H7 (cell line): ENCODE measurements at places on chromosomes 5 and 9. TPM values are rescaled to one million over a fixed set of nuclear protein-coding genes. Genes with fewer than 3 reads are reported as not detected.

- DNase-seq = no peak
These were observed 22.3 kb downstream of the CTXN3 start for GRCh38 chr5:127671218-127671617.

GRCh38 chr9:94065535-94065961 is 18.7 kb upstream of the PTPDC1 start:
- peak; percentile 71 for DNase-seq

GRCh38 chr9:95626885-95627558 is 110.3 kb upstream of the PTCH1 start:
- DNase-seq = no peak

The CDC20B gene
- total RNA-seq = not detected in 2 replicates

GRCh38 chr5:55495216-55495615 is 39.5 kb downstream of the PLPP1 start:
- no peak for DNase-seq

The PTBP3 gene
- total RNA-seq = 57.5 and 109 TPM in 2 replicates

The PLCXD3 gene
- total RNA-seq = 0.18 and 0.38 TPM in 2 replicates

DNA sequence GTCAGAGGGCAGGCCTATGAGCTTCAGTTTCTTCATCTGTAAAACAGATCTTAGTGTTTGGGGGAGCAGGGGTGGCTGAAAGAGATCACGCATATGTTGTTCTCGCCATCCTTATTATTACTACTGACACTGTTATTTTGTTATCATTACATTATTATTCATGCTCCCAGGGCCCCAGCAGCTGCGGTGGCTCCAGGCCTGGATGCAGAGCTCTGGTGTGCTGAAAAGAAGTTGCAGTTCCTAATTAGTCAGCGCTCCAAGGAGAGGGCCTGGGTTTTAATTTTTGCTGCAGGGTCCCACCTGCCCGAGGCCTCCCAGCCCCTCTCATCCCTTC is 19.5 kb downstream of the CXXC5 start:
- DNase-seq = no peak

DNA sequence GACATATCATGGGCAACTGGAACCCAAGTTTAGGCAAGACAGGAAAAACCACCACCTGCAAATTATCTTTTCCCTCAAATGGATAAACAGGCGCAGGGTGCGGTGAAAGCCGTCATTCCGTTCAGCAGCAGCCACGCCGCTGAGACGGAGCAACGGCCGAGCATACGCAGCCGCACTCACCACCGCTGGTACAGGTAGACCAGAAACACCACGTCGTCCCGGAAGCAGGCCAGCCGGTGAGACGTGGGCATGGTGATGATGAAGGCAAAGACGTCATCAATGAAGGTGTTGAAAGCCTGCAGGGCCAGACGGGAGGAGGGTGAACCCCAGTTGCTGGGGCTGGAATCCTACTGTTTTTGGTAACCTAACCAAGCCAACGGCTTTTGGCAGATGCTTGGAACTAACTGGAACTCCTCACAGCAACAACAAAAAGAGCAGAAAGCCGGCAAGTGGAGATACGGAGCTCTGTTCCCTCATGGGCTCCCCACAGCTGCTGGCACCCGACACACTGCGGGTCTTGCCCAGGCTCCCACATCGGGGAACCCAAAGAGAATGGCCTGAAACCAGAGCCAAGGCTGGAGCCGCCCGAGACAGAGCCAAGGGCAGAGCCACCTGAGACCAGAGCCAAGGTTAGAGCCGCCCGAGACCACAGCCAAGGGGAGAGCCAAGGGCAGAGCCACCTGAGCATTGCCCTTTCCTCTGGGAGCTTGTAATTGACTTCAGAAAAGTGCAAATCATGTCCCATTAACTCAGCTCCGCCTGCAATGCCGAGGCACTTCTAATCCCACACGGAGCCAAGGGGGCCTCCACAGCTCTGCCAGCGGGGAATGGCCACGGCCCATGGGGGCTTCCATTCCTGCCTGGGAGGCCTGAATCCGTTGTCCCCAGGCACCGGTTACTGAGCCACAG is 24.2 kb downstream of the CLPTM1L start:
- DNase-seq = no peak

- peak; percentile 8 for DNase-seq
These were observed 1771.7 kb upstream of the CDH9 start for GRCh38 chr5:28809811-28810750.

The TAF1L gene
- total RNA-seq = not detected in 2 replicates

GRCh38 chr5:16902846-16903245 is 33.2 kb downstream of the MYO10 start:
- DNase-seq = no peak

The FCN2 gene
- total RNA-seq = not detected in 2 replicates

DNA sequence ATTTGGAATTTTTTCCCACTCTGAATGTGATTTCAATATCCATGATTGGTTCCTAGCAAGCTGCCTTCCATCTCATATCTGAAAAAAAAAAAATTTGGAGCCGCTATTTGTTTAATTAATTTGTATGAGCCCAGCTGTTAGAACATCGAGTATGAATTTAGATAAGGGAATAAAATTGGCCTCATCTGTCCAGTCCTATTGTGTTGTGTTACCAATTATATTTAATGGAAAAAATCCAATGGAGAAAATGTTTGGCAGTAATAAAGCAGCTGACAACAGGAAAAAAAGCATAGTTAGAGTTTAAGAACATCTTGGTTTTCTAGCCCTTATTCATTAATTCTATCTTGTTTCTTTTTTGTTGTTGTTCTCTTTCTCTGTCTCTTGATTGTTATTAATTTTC is 735.6 kb upstream of the RIOK2 start:
- no peak for DNase-seq

The TRAF2 gene
- total RNA-seq = 40.9 and 48.6 TPM in 2 replicates

The ALDOB gene
- total RNA-seq = not detected in 2 replicates

The DUSP1 gene
- total RNA-seq = 11.5 and 15.4 TPM in 2 replicates

DNA sequence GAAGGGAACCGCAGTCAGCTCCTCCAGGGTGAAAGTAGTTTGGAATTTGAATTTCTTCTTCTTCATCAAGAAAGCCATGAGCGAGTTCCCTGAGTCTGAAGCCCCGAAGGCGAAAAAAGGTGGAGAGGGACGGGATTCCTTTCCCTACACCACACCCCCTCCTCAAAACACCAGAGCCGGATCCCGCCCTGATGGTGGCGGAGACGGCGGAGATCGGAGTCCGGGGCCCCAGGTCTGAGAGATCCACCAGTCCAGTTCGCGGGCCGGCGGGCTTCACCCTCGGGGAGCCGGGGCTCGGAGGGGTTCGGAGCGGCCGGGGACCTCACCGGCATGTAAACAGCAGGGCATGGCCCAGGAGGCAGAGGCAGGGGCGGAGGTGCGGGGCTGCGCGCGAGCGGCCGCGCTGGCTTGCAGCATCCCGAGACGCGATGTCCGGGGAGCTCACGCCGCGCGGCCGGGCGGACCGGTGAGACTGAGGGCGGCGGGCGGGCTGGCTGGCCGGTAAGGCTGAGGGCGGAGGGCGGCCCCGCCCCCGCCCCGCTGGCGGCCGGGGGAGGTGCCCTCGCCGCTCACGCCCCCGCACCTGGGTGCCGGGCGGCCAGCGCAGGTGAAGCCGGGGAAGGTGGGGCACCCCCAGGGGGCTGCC is 606 bp downstream of the EEIG1 start:
- peak; percentile 93 for DNase-seq

The THOC3 gene
- 147 and 165 TPM in 2 replicates for total RNA-seq

GRCh38 chr5:64077589-64077988 is 88.1 kb upstream of the RNF180 start:
- no peak for DNase-seq

GRCh38 chr9:68975365-68976043 is 38.4 kb downstream of the PRKACG start:
- DNase-seq = no peak

GRCh38 chr5:121019106-121019505 is 555.0 kb downstream of the PRR16 start:
- DNase-seq = no peak
